NCI-H2029 (cell line): ENCODE measurements at places on chromosomes 12 and 14.
A peak's percentile ranks its signal among the peaks of the same experiment; 100 is the strongest.

- DNase-seq, result no peak
Observed at GRCh38 chr12:47207340-47207717, 127.6 kb upstream of the AMIGO2 start.

GRCh38 chr14:64947710-64948611, 5.4 kb upstream of the GPX2 start:
- DNase-seq, result no peak

GRCh38 chr12:50518090-50518489, 13.3 kb downstream of the DIP2B start:
- DNase-seq, result no peak

GRCh38 chr14:28143316-28143715, 623.3 kb upstream of the FOXG1 start:
- DNase-seq, result no peak

- DNase-seq, result no peak
Observed at GRCh38 chr14:58146399-58146798, 5.6 kb downstream of the ARMH4 start.

DNA sequence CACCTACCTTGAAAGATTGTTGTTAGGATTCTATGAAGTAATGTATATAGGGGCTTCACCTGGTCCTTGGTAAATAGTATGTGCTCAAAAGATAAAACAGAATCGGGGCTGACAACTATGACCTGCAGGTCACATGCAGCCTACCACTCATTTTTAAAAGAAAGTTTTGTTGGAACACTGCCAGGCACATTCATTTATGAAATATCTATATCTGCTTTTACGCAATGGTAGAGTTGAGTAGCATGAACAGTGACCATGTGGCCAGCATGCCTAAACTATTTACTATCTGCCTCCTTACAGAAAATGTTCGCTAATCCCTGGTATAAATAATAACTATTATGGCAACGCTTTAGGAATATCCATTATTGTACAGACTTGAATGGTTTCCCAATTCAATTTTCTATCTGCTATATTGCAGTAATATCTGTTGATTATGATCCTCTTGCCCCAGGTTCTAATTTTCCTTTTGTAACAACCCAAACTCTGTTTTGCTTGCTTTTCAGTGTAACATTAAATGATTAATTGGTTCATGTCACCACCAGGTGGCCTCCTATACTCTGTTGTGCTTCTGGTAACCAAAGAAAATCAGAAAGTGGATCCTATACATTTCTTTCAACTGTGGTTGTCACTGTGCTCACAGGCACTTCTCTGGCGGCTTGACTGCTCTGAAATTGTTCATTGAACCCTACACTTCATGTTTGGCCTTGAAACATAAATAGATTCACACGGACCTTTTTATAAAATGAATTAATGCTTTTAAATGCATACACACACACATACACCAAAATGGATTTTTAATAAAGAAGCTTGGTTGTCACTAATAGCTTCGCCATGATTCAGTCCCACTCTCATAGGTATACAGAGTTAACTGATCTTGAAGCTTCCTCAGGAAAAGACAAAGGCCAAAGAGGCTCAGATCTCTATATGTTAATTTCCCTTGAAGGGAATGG, 227.7 kb upstream of the NPAS3 start:
- peak; percentile 96 for DNase-seq

- DNase-seq, result no peak
Observed at GRCh38 chr14:72553161-72553560, 340.7 kb downstream of the DPF3 start.

- DNase-seq, result no peak
Observed at GRCh38 chr12:64687816-64688215, 71.4 kb downstream of the GNS start.
